ENCODE measurements at places on chromosomes 16 and 17.

DNA sequence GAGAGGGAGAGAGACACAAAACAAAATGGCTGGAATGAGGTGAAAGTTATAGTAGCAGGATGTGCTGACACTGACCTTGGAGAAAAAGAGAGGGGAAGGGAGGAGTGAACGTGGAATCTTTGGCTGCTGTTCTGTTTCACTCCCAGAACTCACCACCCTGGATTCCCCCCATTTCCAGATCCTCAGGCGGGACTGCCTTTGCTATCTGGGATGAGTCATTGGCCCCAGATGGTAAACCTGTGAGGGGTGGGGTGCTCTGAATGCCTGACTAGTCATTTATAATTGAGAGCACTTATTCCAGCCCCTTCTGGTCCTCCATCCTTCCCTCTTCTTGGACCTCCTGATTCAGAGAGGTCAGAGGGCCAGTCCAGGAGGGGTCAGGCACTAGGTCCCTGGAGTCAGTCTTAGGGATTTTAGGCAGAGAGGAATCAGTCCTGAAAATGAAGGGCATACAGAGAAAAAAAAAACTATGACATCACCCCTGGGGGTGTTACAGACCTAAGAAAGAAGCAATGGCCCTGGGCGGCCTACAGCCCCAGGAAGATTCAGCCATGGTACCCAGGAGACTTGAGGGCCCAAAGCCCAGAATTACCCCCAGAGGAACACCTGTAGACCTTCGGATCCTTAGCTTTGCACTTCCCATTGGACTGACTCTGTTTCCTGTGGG, 2.2 kb upstream of the ZG16 start:
- DNase-seq: no peak

- no peak for DNase-seq
These were observed 35.7 kb downstream of the SMARCE1 start for GRCh38 chr17:40611840-40612474.

DNA sequence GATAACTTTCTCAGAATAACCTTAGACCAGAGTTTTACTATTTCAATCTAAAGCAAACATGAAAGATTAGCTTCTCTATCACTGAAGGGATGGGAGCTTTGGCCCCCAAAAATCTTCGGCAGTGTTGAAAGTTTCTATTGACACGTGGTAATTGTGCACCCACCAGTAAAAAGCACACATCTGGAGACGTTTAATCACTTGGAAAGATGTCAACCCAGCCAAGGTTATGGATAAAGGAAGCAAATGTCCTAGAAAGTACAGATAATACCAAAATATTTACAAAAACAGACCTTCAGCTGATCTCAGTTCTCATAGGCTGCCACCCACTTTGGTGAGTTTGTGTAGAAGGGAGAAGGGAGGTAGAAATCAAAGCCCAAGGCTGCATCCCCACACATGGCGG, 5.3 kb downstream of the MYCBPAP start:
- no peak for DNase-seq

DNA sequence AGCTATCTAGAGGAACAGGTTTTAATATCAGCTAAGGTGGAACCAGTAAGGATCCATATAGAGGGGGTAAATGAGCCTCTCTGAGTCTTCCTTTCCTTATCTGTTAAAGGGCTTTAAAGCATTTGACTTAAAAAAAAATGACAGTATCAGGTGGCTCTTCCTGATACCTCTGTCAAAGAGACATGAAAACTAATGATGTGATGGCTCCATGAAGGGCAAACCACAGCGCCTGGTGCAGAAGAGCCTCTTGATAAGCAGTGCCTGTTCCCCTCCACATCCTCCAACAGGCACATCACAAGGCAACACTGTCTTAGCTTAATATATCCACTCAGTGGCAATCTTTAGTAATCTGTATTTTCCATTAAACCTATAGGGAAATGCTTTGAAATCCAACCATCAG, 68.9 kb downstream of the USP31 start:
- DNase-seq: no peak
